ENCODE measurements at places on chromosomes 12 and 14. TPM values are rescaled to one million over a fixed set of nuclear protein-coding genes. Genes with fewer than 3 reads are reported as not detected.

OAS2 gene
- total RNA-seq: 4.2 TPM

NPFF gene
- total RNA-seq: not detected

RITA1 gene
- total RNA-seq: 19.6 TPM

SMCO2 gene
- total RNA-seq: 0.40 TPM

SLC38A4 gene
- total RNA-seq: 0.56 TPM

AKAP6 gene
- total RNA-seq: 10.1 TPM

FOXN3 gene
- 27.5 TPM for total RNA-seq

PTPRR gene
- 0.78 TPM for total RNA-seq

TTLL5 gene
- 26.5 TPM for total RNA-seq

FRMD6 gene
- total RNA-seq: 346 TPM

SCN8A gene
- total RNA-seq: 19.2 TPM

PTCSC3 gene
- total RNA-seq: not detected

SLCO1B1 gene
- total RNA-seq: not detected

PLA2G1B gene
- total RNA-seq: not detected

CDKN3 gene
- total RNA-seq: 4.4 TPM

CD27 gene
- not detected for total RNA-seq

DPY19L2 gene
- 3.8 TPM for total RNA-seq

CHFR gene
- total RNA-seq: 32.5 TPM

P2RX7 gene
- 1.3 TPM for total RNA-seq

NTN4 gene
- total RNA-seq: 130 TPM

PTPRB gene
- total RNA-seq: 8.6 TPM

CHGA gene
- not detected for total RNA-seq

C12orf54 gene
- not detected for total RNA-seq

MYF5 gene
- total RNA-seq: not detected

CDH24 gene
- 5.1 TPM for total RNA-seq

KRT79 gene
- not detected for total RNA-seq

SOAT2 gene
- total RNA-seq: not detected

ABHD12B gene
- not detected for total RNA-seq

TCL1B gene
- total RNA-seq: not detected

PRH2 gene
- total RNA-seq: not detected

PRB2 gene
- not detected for total RNA-seq

PAX9 gene
- total RNA-seq: 0.52 TPM

ZNF410 gene
- total RNA-seq: 57.1 TPM

KLRC4 gene
- not detected for total RNA-seq

MCRS1 gene
- total RNA-seq: 42.9 TPM

KCNJ8 gene
- total RNA-seq: 9.1 TPM

A2M gene
- 4.2 TPM for total RNA-seq

DHRS4L2 gene
- total RNA-seq: 8.4 TPM

BDKRB1 gene
- 1.3 TPM for total RNA-seq

KRT83 gene
- total RNA-seq: not detected

FBLN5 gene
- 54.9 TPM for total RNA-seq

ESRRB gene
- total RNA-seq: not detected

OASL gene
- 0.26 TPM for total RNA-seq

CMKLR1 gene
- total RNA-seq: 5.4 TPM

SDR9C7 gene
- total RNA-seq: not detected

RIMKLB gene
- 17.1 TPM for total RNA-seq

AQP2 gene
- total RNA-seq: not detected

UNC79 gene
- 0.33 TPM for total RNA-seq

Data from smooth muscle cell of the pulmonary artery (primary cell).